ENCODE measurements at places on chromosomes 2 and 18. TPM values are rescaled to one million over a fixed set of nuclear protein-coding genes. Genes with fewer than 3 reads are reported as not detected.

The NOSTRIN gene
- total RNA-seq, result 1.4 TPM

The SULT1C4 gene
- total RNA-seq, result not detected

The CHPF gene
- 192 TPM for total RNA-seq

The KIF3C gene
- total RNA-seq, result 14.4 TPM

The SLC16A14 gene
- total RNA-seq, result under 0.01 TPM

The TRIP12 gene
- total RNA-seq, result 249 TPM
